ENCODE measurements at places on chromosomes 12 and 14. TPM values are rescaled to one million over a fixed set of nuclear protein-coding genes. Genes with fewer than 3 reads are reported as not detected.

- no peak for DNase-seq
Measured at GRCh38 chr12:38691164-38691563, 214.2 kb downstream of the CPNE8 start.

DNA sequence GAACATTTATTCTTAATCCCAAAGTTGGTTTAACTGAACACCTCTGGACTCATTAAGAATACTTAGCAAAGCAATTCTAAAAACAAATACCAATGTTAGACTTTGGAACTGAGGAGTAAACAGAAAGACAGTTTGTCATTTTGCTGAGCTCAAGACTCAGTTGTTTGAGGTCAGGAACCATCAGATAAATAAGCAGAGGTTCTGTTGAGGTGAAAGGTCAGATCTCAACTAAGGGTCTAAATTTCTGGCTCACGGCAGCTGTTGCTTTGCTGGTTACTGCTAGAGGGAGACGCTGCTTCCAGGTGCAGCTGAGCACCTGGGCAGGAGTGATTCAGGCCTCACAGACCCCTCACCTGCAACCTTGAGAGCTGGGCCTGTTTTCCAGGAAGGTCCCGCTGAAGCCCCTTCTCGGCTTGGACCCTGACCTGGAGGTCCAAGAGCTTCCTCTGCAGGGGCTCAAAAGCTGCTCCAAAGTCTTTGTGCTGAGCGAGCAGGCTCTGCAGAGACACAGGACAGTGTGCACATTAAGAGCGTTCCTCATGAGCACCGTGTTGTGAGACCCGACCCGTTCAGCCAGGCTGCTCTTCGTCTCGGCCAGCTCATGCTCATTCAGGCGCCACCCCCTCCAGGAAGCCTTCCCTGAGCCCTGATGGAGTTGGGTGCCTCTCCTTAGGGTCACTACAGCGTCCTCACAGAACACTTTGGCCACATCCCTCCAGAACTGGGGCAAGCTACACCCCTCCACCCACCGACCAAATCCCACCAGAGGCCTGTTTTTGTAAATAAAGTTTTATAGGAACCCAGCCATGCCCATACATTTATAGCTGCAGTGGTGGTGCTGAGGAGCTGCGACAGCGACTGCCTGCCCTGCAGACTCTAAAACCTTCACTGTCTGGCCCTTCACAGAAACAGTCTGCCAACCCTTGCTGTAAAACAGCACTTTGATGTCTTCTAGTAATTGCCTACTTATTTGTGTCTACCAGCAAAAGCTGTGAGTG is 72.0 kb downstream of the SYNE3 start:
- no peak for DNase-seq

GRCh38 chr14:35932659-35933159 is 106.6 kb downstream of the BRMS1L start:
- no peak for DNase-seq

- no peak for DNase-seq
Measured at GRCh38 chr12:27766587-27766986, 13.4 kb upstream of the KLHL42 start.

The YAF2 gene
- not detected for polyA plus RNA-seq

DNA sequence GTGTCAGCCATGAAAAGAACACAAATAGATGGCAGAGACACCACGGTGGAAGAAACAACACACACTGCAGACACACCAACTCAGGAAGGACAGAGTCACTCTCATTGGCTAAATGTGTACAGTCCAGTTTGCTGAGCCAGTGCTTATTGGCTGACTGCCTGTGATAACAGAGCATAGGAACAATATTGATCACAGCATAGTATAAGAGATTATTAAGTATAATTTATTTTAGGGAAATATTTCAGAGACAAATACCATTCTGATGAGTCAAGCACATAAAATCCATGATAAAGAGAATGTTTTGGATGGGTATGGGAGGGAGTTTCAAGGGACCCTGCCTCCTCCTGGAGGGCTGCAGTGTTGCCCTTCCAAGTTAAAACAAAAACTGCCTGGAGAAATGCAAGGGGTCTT is 50.9 kb downstream of the BTG1 start:
- DNase-seq: no peak

- peak; percentile 22 for DNase-seq
Measured at GRCh38 chr12:6699989-6700645, 498 bp downstream of the PIANP start.

DNA sequence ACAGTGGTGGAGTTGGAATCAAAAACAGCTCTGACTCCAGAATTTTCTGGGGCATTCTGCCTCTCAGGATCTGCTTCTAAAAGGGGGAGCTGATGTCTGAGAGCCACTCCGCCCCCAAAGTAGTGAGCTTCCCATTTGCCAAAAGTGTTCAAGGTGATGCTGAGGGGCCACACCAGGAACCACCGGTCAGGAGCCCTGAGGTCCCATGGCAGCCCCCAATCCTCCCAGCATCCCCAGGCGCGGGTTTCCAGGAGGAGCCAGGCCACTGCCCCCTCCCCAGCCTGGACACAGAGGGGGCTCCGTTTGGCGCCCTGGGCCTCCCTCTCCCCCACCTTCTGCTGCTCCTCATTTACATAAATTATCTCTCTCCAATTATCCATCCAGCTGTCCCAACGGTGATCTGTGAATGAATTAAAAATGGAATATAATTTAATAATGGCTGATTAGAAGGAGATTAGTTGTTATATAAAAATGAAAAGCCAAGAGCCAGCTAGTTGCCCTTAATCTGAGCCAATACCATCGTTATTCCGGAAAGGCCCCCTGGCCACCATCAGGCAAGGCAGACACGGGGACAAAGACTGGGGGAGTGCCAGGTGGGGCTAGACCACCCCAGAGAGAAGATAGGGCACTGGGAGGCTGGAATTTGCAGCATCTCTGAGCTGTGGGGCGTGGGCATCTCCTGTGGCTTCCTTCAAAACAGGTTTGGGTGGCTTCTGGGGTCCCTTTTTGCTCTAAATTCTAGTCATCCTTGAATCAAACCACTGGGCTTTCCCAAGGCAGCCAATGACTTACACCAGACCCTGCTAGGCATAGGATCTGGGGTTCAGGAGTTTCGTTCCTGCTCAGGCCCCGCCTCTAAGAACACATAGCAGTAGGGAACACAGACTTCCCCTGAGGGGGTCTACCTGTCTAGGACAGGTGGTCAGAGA is 19.7 kb upstream of the VSX2 start:
- DNase-seq: no peak

- DNase-seq: peak; percentile 59
Measured at GRCh38 chr12:76346798-76347420, 1.3 kb downstream of the BBS10 start.

DNA sequence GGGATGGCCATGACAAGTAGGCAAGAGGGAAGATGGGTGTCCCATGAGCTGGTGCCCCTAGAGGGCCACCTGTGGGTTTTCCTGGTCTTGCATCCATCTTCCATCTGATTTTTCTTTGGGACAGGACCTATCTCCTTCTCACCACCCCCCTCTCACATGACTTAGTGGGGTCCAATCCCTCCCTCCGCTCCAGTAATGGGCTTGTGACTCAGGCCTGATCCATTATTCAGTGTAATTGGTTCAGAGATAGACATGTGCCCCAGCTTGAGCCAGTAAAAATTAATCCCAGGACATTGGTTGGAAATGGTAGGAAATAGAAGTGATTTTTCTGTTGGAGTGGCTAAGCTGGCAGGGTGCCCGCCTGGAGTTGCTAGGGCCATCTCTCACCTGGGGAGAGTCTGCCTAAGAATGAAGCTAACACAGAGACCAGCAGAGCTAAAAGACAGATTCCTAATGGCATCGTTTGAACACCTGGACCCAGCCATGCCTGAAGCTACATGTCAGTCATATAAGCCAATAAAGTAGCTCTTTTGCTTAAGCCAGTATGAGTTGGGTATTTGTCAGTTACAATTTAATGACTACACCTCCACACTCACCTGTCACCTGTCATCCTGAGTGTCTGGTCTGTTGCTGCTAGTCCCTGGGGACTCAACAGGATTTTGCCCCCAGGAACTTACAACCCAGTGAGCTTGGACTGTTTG is 14.7 kb downstream of the RASAL1 start:
- no peak for DNase-seq

GRCh38 chr12:122366685-122367475 is 55.6 kb downstream of the CLIP1 start:
- peak; percentile 25 for DNase-seq

DNA sequence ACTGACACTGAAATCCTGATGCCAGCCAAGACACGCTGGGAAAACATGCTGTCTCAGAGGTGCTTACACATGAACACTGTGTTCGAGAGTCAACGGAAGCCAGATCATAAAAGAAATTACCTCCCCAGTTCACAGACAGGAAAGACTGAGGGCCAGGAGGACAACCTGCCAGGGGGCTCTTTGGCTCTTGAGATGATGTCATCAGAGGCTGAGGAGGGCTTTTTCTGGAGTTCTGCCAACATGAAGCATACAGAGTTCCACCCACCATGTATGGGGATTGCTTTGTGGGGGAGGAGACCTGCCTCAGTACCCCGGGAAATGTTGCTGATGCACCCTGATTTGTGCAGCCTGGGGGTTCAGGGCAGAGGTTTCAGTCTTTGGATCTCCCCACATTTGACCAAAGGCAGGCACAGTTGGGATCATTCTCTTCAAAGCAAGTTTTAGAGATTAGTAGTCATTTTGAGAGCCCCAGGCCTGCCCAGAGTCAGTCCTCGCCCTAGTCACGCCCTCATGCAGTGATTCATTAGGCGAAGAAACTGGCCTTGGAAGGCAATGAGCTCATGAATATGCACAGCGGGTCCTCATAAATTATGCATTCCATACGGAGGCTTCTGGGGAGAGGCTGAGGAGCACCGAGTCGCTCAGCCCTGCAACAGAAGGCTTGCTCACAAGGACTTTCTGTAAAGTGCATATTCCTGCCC is 34.9 kb upstream of the EML1 start:
- DNase-seq: peak; percentile 72

DNA sequence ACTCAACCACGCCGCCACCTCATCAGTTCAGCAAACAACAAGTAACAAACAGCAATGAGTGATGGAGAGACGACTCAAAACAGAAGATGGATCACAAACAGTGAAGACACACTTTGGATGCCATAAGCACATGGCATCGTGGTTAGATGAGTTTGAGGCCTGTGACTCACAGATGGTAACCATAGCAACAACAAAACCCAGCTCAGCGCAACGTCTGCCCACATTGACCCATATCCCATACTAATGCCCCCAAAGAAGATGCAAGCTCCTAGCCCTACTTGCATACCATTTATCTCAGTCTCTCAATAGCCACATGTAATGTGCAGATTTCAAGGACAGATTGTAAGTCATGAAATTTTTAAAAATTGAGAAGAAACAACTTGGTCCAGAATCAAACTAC is 1322.3 kb upstream of the TMEM132C start:
- DNase-seq: no peak

The TSHR gene
- polyA plus RNA-seq: 0.55 TPM

The OR4E2 gene
- polyA plus RNA-seq: not detected

GRCh38 chr12:105164068-105164467 is 56.5 kb downstream of the WASHC4 start:
- DNase-seq: no peak

DNA sequence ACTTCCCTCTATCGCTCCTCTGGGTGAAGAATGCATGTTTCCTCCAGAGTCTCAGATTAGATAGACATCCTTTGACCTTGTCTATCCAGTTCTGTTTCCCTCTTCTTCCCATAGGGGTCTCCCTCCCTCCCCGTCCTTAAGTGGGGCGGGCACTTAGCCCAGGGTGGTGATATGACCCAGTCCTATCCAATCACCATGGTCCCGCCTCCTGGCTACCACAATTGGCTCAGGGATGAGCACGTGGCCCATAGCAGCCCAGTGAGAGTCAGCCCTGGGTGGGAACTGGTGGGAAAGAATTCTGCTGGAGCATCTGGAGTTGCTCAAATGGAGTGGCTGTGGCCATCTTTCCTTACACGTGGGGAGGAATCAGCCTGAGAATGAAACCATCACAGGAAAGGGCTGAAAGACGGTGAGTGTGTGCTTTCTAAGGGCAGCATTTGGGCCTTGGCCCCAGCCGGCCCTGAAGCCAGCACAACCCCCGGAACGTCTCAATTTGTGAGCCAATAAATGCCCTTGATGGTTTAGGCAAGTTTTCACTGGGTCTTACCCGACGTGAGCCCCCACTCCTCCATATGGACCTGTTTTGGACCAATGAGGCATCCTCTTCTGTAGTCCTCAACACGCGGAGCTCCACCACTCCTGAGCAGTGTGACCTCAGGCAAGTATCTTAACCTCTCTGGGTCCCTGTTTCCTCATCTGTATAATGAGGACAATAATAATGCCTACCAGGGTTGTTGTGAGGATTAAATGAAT is 14.4 kb upstream of the MLXIP start:
- peak; percentile 65 for DNase-seq

- no peak for DNase-seq
Measured at GRCh38 chr12:78797196-78797931, 67.2 kb upstream of the SYT1 start.

GRCh38 chr12:45988264-45988663 is 2.1 kb downstream of the SCAF11 start:
- DNase-seq: no peak

- DNase-seq: no peak
Measured at GRCh38 chr14:96246539-96246847, 9.5 kb upstream of the BDKRB1 start.

GRCh38 chr14:57346741-57347140 is 43.6 kb upstream of the NAA30 start:
- DNase-seq: no peak

The RNF212B gene
- not detected for polyA plus RNA-seq

GRCh38 chr14:105616802-105617192 is 90.4 kb downstream of the TMEM121 start:
- no peak for DNase-seq

GRCh38 chr12:73815072-73815645 is 722.5 kb upstream of the ATXN7L3B start:
- DNase-seq: no peak

DNA sequence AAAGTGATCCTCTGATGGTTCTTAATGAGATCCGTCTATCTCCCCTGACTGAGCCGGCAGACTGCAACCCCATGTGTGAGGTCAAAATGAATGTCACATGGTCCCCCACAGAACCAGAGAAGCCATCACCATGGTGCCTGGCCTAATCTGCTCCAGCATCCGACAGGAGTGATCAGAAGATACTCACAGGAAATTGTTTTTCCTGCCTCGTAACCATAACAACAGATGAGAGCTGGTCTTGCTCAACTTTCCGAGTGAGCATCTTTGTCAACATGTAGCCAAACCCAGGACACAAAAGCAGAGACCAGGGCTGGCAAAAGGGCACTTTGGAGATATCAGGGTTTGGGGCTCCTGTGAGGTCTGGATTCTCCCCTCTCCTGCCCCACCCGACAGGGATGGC is 72.1 kb upstream of the C14orf180 start:
- DNase-seq: no peak

GRCh38 chr12:113097716-113098440 is 37.7 kb downstream of the RASAL1 start:
- peak; percentile 47 for DNase-seq

- no peak for DNase-seq
Measured at GRCh38 chr12:82937151-82937550, 250.4 kb downstream of the TMTC2 start.

DNA sequence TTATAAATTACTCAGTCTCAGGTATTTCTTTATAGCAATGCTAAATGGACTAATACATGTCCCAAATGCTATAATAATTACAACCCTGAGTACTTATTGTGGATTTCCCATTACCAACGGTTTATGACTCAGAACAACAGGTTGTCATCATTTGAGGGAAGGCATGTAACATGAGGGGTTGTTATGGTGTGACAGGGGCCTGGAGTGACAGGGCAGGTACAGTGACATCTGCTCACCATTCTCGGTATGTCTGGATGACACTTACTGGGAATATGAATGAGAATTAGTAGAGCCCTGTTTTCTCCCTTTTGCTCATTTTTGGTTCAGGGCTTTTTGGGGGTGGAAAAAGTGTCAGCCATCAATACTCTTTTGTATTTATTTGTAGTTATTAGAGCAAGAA is 36.2 kb upstream of the FERMT2 start:
- DNase-seq: no peak

- no peak for DNase-seq
Measured at GRCh38 chr14:51862860-51863259, 2.4 kb downstream of the GNG2 start.

All from muscle of arm (tissue), 14 donors.